ENCODE measurements at places on chromosomes 3 and 15. TPM values are rescaled to one million over a fixed set of nuclear protein-coding genes. Genes with fewer than 3 reads are reported as not detected.

The INKA1 gene
- total RNA-seq = 7.3 TPM

The EFHB gene
- 4.4 TPM for total RNA-seq

The ISLR gene
- total RNA-seq = 163 TPM

The GALNT15 gene
- 386 TPM for total RNA-seq

The LRRC2 gene
- 0.60 TPM for total RNA-seq

The GABRB3 gene
- total RNA-seq = 1.2 TPM

The TLNRD1 gene
- 30.4 TPM for total RNA-seq

The IL5RA gene
- 0.59 TPM for total RNA-seq

The NEK11 gene
- 18.0 TPM for total RNA-seq

GRCh38 chr3:6567241-6567640 is 293.7 kb upstream of the GRM7 start:
- DNase-seq = no peak

DNA sequence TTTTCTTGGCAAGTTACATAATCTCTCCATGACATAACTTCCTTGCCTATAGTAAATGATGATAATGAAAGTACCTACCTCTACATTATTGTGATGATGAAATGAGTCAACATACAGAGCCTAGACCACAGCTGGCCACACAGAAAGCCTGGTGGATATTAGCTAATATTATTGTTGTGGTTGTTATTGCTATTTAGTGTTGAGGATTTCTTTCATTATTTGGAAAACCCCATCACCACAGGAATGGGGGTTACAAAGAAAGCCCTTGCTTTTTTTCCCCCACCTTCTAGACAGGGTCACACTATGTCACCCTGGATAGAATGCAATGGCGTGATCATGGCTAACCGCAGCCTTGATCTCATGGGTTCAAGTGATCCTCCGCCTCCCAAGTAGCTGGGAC is 125.0 kb downstream of the PDZRN3 start:
- no peak for DNase-seq

DNA sequence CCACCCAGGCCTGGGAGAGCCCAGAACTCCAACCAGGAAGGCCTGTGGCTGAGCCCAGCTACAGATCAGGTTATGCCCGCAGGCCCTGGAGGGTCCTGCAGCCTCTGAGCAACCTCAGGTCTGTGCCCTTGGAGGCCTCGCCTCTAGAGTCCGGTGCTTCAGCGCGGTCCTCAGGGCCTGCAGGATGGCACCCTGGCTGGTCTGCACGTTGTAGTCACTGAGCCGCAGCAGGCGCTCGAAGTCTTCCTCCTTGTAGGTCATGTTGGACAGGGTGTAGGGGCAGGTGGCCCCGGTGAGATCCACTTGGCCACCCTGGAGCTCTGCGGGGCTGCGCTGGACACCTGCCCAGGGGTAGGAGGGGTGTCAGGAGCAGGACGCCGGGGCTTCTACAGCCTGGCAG is 25.8 kb downstream of the PLA2G4D start:
- DNase-seq = no peak

DNA sequence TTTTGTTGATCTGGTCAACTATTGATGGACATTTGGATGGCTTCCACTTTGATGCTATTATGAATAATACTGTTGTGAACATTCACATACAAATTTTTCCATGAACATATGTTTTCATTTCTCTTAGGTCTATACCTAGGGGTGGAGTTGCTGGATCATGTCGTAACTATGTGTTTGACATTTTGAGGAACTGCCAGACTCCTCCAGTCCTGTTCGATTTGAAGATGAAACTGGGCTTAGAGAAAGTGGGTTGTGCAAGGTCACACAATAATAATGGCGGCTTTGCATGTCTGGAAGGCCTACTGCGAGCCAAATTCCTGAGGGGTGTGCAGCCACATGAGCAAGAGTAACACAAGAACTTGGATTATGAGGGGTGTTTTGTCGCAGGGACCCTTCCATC is 2.6 kb downstream of the TSEN2 start:
- no peak for DNase-seq

DNA sequence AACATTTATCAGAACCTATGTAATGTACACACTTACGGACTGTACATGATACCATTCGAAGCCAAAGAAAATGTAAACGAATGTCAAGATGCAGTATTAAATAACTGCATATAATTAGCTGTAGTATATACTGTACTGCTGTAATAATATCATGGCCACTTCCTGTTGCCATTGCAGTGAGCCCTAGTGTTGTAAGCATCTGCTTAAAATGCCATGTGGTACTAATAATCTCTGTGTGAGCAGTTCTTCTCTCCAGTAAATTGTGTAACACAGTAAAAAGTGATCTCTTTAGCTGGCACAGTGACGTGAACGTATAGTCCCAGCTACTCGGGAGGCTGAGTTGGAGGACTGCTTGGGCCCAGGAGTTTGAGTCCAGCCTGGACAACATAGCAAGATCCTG is 8.6 kb downstream of the SPG11 start:
- DNase-seq = no peak

GRCh38 chr3:142828703-142829305 is 60.1 kb downstream of the PCOLCE2 start:
- DNase-seq = peak; percentile 90

GRCh38 chr3:27880969-27881892 is 159.1 kb upstream of the EOMES start:
- no peak for DNase-seq

- no peak for DNase-seq
Observed at GRCh38 chr15:31799715-31800321, 230.5 kb upstream of the CHRNA7 start.

GRCh38 chr3:18426597-18427193 is 1.6 kb upstream of the SATB1 start:
- DNase-seq = no peak

DNA sequence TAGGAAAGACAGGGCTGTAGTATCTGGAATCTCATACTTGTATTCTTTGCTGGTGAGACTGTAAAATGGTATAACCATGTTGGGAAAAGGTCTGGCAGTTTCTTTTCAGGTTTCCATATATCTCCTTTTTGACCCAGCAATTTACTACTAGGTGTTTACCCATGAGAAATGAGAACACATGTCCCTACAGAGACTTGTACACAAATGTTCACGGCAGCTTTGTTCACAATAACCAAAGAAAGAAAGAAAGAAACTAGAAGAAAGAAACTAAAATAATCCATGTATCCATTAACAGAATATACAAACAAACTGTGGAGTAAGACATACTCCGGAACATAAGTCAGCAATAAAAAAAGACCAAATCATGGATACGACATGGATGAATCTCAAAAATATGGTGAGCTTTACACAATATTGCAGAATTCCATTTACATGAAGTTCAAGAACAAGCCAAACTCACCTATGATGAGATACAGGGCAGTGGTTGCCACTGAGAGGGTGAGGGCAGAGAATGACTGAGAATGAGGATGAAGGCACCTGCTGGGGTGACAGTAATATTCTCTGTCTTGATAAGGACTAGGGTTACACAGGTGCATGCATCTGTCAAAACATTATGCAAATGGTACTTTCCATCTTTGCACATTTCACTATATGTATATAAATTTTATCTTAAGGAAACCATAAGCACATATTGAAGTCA is 2.7 kb downstream of the RFTN1 start:
- no peak for DNase-seq

- no peak for DNase-seq
Observed at GRCh38 chr15:93948726-93949125, 282.6 kb upstream of the MCTP2 start.

GRCh38 chr3:64502284-64502683 is 185.5 kb downstream of the ADAMTS9 start:
- DNase-seq = no peak

DNA sequence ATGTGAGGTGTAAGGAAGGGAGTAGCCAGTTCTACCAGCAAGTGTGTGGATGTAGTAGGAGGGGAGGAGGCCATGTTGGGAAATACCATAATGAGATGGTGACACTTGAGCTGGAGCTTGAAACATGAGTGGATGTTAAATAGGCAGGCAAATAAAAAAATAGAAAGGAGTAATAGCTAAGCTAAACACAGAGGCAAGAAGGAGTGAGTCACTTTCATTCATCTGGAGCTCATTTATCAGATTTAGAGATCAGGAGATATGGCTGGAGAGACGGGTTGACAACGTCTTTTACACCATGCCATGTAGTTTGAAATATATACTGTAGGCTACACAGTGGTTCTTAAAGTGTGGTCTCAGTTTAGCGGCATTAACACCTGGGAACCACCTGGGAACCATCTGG is 390.5 kb downstream of the DIPK2A start:
- no peak for DNase-seq

DNA sequence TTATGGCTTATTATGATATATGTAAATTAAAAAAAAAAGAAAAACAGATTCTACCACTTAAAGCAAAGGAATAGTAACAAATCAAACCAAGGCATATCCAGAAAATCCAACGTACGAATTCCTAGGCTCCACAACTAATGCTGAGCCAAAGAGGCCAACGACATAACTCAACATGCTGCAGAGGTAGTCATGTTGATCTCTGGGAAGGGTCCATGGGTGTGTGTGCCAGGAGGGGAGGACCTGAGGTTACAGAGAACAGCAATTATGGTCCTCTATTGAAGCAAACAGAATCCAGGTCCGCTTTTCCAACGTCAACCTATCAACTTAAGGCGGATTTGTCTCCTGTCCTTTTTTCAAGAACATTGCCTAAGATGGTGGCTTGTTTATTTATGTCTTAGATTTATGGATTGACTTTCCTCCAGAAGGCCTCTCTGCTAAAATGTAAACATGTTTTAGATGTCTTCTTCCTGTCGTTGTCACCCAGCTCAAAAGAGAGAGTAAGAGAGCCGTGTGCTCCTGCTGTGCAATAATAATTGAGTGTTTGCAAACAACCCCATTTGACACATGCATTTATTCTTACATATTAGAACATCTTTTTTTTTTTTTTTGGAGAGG is 20.4 kb downstream of the NANOGP8 start:
- DNase-seq = no peak

DNA sequence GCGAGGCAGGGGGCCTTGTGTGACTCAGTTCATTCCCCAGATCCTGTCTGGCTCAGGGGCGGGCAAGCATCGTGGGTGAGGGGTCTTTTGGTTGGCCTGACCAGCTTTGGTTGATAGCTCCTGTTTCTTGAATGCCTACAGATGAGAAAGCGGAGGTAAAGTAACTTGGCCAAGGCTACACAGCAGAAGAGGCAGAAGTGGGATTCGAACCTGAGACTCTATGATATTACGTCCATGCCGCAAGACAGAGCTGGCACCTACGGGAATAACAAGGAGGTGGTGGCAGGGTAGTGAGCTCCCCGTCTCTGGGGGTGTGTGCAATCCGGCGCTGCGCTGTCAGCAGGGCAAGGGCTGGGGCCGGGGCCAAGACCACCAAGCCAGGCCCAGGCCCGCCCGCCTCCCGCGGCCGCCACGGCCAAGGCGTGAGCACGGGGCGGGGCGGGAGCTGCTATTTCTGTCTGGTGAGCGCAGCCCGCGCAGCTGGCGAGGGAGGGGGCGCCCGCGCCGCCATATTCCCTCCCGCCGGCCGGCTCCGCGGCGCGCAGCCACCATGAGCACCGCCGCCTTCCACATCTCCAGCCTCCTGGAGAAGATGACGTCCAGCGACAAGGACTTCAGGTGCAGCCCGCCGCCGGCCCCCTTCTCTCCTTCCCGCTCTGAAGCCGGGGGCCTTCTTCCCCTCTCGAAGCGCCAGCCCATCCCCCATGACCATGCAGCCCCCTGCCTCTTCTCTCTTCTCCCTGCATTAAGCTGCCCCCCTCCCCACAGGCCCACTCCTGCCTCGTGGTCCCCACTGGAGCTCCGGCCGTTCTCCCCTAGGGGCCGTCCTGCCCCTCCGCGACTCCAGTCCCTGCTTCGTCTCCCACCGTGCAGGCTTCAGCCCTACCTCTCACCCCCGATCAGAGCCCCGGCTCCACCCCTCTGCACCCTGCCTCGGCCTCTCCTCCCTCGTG is at the start of gene CAND2:
TSS of gene CAND2 (plus strand) at position 510 of the 953 bp plus-strand sequence. CDS start at position 551, 41 bp downstream.
- DNase-seq = peak; percentile 48

GRCh38 chr3:9196020-9196419 is 53.4 kb downstream of the SRGAP3 start:
- DNase-seq = no peak

DNA sequence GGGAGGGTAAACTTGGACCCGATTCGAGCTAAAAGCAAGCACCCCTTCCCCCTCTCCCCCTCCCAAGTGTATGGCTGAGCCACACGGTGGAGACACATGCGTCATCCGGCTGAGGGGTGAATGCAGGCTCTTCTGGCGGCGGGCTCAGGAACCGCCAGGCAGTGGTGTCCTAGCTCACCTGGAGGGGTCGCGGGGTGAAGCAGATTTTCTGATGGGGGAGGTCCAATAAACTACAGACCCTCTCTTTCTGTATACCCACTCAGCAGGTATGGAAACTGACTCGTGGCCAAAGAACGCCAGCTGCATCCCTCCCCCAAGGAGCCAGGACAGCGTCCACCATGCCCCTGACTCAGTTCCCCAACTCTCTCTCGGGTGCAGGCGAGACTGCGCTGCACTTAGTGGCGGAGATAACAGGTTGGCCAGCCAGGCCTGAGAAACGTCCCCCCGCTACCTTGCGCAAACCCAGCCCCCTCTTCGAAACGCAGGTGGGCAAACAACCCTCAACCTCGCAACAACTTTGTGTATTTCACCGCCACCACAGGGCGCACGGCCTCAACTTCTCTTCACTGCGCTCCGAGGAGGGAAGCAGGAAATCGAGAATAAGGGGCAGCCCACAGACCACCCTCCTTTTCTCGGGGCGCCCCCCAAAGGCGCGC is 1.3 kb downstream of the MAGI1 start:
- no peak for DNase-seq

- DNase-seq = no peak
Observed at GRCh38 chr15:81413851-81414250, 39.8 kb upstream of the TMC3 start.

DNA sequence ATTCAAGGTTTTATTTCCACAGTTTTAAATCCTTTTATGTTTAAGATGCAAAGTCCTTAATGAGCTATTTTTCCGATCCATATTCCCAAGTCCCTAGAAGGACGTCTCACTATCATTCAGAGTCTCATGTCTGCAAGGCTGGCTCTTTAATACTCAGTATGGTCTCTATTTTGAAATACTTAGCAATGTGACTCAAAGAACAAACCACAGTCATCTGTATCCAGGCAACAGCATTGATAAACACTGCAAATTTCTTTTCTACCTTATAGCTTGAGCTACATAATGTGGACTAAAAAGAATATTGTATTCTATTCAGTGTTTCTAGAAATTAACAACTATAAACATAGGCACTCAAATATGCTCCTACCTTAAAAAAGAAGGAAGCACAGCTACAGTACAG is 588.3 kb upstream of the NAALADL2 start:
- no peak for DNase-seq

DNA sequence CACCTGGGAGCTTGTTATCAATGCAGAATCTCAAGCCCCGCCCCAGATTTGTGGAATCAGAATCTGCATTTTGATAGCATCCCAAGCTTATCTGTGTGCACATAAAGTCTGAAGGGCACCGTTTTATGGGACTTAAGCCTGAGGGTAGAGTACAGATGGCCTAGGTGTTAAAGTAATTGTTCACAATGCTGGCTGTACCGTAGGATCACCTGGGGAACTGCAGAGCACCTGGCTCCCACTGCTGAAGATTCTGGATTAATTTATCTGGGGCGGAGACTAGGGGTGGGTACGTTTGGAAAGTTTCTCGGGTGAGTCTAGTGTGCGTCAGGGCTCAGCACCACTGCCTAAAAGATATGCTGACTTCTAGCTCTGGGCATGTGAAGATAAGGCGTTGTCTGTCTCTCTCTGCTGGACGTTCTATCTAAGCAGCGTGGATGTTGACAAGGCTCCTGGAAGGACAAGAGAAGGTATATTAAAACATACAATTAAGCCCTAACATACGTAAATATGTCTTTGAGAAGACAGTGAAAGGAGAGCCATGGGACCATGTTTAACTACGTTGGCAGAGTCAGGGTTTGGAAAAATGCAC is 63.2 kb upstream of the RASGRP1 start:
- no peak for DNase-seq
